Stimulated activated CD8-positive, alpha-beta memory T cell treated with anti-CD3 and anti-CD28 coated beads, Interleukin-15, amount 100 ng/mL, for 4 hours (primary cell): ENCODE measurements at places on chromosomes 6 and 20.

DNA sequence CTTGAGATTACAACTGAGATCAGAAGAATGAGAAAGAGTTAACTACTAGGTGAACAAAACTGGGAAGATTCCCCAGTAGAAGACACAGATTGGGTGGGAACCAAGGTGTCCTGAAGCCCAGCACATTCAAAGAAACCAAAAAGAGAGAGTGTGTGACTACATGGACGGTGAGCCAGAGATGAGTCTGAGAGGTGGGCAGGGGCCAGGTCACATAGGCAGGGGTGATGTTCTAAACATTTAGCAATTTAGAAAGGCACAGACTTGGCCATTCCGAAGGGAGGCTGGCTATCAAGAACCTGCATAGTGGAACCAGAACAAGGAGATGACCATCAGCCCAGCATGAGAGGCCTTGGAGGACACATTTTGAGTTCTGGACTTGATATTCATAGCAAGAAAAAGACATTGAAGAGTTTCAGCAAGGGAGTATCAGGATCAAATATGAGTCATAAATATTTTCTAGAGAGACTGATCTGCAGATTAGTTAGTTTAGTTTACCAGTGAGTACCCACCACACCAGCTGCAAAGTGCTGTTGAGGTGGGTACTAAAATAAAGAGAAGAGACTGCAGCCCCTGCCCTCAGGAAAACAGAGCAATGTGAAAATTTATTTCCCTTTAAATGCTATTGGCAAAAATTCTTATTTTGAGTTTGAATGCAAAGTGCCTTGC, 340.5 kb upstream of the PRDM1 start:
- no peak for DNase-seq

DNA sequence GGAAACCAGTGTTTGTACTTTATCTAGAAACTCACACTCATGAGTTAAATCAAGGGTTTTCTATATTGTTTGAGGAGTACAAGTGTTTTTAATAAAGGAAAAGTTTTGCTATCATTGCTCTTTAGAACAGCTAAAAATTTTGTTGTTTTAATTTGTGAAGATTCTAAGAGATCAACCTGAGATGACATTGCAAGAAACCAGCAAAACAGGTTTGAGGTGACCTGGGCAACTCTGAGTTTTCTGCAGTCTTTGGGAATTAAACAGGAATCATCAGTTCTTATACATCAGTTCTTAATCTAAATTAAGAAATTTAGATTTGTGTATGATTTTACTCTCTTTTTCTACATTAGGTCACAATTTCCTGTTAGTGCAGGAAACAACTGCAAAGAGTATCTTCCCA, 114.5 kb downstream of the JAG1 start:
- no peak for DNase-seq

- no peak for DNase-seq
Measured at GRCh38 chr6:170039156-170040114, 251.4 kb downstream of the DLL1 start.

GRCh38 chr6:168582571-168582981, 141.6 kb downstream of the SMOC2 start:
- DNase-seq, result no peak

DNA sequence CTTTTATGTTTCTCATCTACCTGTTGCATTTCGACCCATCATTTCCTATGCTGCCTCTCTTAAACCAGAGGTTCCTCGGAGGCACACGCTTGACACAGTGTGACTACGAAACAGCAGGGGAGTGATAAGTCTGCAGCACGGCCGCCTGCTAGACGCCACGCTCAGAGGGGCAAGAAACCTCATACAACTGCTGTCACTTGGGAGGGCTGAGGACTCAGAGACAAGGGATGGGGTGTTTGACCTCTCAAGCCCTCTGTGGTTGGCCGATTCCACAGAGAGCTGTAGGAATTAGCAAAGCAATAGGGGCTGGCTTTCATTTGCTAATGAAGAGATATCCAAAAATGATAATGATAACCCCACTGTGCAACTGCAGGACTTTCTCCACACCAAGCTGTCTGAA, 372.5 kb downstream of the ZFAND3 start:
- no peak for DNase-seq

DNA sequence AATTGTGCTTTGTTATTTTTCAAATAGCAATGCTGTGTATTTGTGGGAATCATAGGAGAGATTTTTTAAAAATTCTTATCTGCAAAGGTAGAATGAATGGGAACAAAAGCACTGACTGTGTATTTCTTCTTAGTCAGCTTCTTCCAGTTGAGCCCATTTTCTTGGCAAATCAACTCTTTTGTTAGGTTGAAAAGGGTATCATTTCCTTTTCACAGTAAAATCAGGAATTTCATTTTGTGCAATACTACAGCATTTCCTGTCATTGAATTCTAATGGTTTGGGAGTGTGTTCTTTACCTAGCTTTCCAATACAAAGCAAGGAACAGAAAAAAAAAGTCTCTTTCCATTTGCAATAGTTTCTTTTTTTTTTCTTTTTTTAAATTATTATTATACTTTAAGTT, 19.0 kb upstream of the EXOC2 start:
- no peak for DNase-seq

DNA sequence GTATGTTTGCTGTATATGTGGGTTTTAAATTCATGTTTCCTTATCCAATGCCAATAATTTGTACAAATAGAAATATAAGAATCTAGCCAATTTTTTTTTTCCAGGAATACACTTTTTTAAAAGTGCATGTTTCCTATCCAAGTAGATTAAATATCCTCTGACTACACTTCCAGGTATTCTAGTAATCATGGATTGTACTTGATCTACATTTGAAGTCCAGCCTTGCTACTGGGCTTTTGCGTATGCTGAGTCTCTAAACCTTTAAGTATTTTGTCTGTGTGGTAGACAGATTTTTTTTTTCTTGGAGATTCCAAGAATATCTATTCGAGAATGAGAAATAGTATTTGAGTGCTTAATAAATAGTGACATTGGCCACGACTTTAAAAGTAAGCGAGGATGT, 188.3 kb downstream of the SASH1 start:
- no peak for DNase-seq

GRCh38 chr6:159654483-159655098, 38.5 kb downstream of the SOD2 start:
- no peak for DNase-seq

- DNase-seq, result no peak
Measured at GRCh38 chr6:5302220-5302946, 41.1 kb downstream of the FARS2 start.

DNA sequence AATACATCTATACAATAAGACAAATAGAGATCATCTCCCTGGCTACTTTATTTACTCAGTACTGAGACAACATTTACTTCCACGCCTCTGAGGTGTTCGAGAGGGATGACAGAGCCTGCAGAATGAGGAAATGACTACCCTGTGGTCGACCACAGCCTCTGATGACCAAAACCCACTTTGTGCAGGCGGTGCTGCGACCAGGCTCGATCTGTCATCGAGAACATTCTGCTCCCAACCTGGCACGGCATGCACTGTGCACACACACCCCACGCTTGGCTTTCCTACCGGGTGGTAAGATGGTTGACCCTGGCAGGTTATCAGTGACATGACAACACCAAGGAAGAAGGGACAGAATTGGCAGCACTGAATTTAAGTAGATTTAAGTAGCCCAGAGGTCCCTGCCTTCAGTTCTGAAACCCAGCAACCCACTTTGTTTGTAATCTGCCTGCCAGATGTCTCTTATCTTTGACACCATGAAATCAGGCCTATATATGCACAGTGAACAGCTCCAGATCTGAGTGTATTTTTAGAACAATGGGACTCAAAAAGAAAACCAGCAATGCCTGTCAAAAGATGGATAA, 42.6 kb downstream of the TTI1 start:
- DNase-seq, result peak; percentile 28

GRCh38 chr6:5782783-5783547, 223.8 kb downstream of the NRN1 start:
- DNase-seq, result no peak

DNA sequence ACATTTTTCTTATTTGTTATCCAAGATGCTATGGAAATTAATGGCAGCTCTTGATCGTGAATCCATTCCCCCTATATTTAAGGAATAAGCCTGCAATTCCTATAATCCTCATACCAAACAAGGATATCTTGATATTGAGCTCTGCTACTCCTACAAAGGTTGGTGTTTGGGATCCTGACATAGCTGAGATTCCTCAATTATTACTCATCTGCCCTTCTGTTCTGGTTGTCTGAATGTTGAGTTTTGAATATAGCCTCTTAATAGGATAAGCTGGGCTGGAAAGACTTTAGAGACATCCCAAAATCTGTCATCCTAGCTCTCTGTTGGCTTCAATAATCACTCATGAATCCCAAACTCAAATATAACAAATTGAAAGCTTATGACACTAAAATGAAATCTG, 49.9 kb downstream of the CLIC5 start:
- DNase-seq, result no peak

DNA sequence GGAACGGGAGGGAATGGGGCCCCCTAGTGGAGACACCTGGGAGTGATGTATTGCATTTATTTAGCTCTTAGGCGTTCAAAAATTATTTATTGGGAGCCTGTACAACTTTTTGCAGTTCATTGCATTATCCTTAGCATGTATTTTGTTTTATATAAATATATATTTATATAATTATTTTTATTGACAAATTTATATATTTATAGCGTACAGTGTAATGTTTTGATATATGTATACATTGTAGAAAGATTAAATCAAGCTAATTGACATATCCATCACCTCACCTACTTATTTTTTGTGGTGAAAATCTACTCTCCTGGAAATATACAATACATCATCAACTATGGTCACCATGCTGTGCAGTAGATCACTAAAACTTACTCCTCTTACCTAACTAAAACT, 975 bp downstream of the SIRT5 start:
- DNase-seq, result no peak

DNA sequence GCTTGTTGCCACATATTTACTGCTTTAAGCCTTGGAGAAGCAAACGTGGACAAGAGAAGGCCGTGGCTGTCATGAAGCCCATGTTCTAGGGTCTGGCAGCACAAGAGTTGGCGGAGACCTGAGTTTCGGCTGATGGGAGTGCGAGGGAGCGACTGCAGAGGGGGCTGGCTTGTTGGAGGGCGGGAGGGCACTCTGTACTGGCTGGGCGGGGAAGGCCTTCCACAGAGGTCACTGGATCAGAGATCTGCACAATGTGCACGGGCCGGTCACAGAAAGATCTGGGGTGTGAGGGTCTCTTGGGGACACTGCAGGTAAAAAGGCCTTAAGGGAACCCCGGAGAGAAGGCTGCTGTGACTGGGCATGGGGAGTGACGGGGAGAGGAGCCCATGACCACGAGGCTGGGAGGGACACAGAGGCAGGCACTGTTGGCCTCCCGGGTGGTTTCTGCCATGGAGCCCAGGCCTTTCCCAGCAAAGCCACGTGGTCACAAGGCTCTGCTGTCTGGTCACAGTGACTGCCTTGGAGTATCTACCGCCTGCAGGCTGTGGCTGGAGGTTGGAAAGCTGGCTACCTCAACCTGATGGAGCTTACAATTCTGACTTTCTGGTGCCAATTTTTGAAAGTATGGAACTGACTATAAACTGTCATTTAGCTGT, 23.8 kb downstream of the FOXC1 start:
- DNase-seq, result no peak

- no peak for DNase-seq
Measured at GRCh38 chr6:82076916-82077315, 170.6 kb downstream of the IBTK start.

DNA sequence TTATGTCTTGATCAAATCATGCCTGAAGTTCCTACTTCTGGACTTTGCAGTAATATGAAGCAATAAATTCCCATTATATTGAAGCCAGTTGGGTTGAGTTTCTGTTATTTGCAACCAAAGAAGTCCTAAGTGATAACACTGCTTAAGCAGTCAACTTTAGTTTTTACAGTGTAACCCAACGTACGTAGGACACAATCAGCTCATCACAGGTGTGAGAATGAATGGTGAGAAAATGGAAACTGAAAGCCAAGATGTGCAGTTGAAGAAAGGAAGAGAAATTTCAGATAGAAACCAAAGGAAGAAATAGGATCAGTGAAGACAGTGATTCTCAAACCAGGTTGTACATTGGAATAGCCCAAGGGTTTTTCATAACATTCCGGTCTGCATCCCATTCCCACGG, 211.4 kb upstream of the ZFP64 start:
- no peak for DNase-seq

GRCh38 chr6:105985816-105986632, 100.1 kb upstream of the PRDM1 start:
- DNase-seq, result no peak
